Activated CD8-positive, alpha-beta memory T cell treated with anti-CD3 and anti-CD28 coated beads for 1 hour (primary cell): ENCODE measurements at places on chromosomes 5 and 9.

GRCh38 chr9:13554626-13555025 is 275.1 kb upstream of the MPDZ start:
- no peak for DNase-seq

DNA sequence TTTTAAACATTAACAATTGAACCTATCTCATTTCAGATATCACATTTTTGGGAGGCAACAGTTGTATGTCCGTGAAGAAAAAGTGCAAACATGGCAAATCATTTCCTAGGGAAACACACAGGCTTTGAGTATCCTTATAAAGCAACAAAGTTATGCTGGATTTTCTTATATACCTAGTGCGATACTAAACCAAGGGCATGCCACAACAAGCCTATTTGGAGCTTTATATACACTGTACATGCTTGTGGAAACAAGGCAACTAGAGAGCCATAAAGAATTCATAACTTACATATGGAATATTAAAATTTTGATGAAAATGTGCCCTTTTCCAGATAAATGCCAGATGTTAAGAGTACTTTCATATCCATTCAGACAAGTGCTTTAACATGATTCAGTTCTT is 191.4 kb downstream of the DCP2 start:
- no peak for DNase-seq

DNA sequence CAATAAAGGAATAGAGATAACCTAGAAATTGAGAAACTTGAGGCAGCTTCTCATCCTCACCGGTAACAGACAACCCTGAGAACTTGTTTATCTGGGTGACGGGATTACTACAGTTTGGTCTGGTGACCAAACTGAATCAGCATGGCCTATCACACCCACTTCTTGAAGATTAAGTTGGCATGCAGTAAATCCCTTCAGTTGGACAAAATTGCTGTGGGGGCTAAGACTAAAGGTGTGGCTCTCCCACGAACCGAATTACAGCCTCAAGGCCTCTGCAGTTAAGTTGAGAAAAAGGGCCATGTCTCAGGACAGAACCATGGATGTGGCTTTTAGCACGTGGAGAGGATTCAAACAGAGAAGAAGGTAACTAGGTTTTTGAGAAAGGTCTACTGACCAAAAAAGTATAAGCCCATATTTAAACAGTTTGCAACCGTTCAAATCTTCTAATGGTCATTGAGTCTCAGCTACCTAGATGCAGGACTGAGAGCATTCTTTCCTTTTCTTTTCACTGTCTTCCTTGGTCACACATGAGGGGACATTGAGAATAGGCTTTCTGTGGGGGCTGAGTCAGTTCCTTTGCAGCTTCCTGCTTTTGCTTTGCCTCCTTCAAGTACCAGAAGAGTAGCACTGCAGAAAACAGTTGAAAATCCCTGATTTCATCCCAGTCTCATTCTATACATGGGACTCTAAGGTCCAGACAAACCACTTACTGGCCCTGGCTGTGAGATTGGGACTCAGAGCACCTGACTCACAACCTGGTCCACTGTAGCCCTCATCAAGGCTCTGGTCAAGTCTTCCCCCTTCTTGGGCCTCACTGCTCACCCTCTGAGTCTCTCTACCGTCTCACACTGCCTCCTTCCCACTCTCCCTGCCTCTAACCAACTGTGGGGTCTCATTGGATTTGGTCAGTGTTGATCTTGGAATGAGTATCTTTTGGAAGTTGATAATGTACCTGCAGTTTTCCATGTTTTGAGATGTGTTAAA is 30.9 kb downstream of the PDE6A start:
- DNase-seq: no peak

- DNase-seq: no peak
Observed at GRCh38 chr9:131642496-131643083, 97.3 kb downstream of the PRRT1B start.

DNA sequence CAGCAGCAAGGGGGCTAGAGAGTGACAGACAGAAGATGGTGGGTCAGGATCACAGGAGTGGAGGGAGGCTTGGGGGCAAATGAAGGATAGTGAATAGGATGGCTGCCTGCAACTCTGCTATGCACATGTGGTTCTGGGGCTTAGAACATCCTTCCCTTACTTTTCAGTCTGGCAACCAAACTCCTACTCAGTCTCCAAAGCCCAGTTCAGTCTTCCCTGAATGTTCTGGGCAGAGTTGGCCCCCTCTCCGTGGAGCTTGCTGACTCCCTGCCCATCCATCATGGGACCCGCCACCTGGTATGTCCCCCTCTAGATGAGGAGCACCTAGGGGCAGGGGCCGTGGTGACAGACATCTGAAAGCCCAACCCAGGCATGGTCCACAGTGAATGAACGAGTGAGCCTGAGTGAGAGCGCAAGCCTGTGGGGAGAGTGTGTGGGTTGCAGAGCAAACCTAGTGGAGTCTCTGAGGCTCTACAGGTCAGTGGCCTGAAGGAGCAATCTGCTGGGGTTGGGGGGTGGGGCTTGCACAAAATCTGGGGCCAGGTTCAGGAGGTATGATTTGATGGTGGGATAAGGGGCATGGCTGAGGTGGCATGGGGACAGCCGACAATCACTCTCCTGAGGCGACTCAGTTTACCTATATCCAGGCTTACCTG is 180.6 kb downstream of the FGF18 start:
- no peak for DNase-seq

DNA sequence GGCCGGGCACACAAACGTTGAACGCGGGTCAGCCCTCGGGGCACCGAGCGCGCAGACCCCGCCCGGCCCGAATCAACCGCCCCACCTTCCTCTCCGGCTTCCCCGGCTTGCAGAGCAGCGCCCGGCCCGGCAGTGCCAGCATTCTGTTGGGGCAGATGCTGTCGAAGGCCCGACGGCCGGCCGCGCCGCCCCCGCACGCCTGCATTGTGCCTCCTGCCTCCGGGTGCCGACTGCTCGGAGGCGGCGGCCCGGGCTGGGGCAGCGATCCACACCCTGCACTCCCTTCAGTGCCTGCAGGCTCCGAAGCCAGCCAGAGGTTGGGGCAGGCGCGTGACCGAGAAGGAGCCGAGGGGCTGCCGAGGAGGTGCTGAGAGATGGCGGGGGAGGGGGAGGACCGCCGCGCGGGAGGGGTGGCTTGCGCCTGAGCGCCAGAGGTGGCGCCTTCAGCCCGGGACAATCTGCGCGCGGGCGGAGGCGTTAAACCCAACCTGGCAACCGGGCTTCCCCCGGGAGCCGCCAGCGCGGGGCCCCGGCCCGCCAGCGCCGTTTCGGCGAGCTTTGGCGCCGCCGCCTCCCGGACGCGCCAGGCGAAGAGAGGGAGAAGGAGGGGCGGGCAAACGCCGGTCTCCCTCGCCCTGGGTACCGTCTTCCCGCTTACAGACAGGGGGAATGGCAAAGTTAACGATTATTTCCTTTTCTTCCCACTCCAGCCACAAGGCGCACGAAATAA is at the start of gene MCIDAS:
MCIDAS (minus strand) TSS at position 382 of the 730 bp plus-strand sequence; CDS start at position 205, 177 bp downstream.
- no peak for DNase-seq
